ENCODE measurements at places on chromosomes 5 and 9.

DNA sequence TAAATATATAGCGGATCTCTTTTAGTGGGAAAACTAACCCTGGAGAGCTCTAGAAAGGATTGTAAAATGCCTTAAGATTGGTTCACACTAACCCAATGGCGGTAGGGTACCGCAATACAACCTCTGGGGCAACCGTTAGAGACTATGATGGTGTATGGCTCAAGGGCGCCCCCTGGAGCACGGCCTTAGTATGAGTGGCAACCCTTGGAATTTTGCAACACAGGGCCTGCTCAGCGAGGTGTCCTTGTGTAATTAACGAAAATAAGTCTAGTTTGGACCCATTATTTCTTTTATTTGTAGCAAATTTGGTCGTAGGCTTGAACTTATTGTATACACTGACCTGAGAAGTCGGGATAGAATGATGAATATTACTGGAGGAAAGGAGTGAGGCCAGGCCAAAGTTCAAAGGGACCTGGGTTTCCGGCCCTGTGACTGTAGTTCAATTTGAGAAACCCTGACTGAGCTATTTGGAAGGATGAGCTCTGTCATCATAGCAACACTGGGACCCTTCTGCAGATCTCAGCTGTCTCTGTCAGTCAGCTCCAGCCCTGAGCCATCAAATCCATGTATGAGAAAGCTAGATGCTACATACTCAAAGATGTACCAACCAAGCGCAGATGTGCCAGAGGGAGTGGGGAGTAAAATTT lies 54.8 kb downstream of the CAMK4 start:
- H3K4me3 ChIP-seq: no peak overlapping the region
- no peaks in the 10 kb centered on the region for H3K27me3 ChIP-seq
- no peaks in the 10 kb centered on the region for H3K36me3 ChIP-seq
- no peaks in the 10 kb centered on the region for H3K4me1 ChIP-seq
- H3K27ac ChIP-seq: no peak overlapping the region

DNA sequence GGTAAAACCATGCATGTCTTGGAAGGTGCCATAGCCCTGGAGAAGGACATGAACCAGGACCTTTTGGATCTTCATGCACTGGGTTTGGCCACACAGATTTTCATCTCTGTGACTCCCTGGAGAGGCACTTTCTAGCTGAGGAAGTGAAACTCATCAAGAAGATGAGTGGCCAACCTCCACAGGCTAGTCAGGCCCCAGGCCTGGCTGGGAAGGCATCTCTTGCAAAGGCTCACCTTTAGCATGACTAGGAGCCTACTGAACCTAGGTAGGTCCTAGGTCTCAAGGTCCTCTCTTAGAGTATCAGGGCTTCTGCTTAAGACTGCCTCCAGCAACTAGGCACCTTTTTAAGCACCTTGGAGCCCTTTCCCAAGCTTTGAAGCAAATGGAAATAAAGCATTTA lies 1448.7 kb upstream of the ACO1 start:
- H3K4me1 ChIP-seq: no peaks in the 10 kb centered on the region
- H3K27me3 ChIP-seq: no peaks in the 10 kb centered on the region
- no peak overlapping the region for H3K27ac ChIP-seq
- H3K36me3 ChIP-seq: no peaks in the 10 kb centered on the region
- DNase-seq: no peak
- H3K4me3 ChIP-seq: no peak overlapping the region

DNA sequence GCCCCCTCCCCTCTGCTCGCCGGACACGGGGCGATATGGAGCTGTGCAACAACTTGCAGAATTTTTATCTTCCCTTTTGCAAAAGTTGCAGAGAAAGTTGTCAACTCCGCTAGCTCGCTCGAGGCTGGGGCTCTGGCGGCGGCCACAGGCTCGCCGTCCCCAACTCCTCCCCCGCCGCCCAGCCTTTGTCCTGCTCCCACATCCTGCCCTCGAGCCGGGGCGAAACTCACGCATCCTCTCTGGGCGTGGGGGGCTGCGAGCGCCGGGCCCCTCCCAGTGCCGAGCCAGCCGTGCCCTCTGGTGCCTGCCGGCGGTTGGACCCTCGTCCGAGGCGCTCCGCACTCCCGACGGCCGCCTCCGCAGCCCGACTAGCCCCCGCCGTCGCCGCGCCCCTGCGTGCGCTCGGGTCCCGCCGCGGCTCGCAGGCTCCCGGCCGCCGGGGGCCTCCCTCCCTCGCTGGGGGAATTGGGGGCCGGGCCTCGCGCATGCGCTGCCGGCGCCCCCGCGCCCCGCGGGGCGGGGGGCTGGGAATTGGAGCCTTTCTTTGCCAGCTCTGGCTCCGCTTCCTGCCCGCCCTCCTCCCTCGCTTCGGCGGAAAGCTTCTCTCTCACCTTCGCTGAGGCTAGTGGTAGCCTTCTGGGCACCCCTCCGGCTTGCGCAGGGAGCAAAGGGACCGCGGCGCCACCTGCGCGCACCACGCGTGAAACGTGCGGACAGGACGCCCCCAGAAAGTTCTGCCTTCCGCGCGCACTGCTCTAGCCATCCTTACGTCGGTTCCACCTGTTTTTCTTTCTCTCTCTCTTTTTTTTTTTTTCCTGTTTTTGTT lies at the start of gene CCNJL:
TSS of gene CCNJL (minus strand) at position 431 of the 826 bp plus-strand sequence. CDS start 641 bp downstream, outside the sequence.
- H3K4me3 ChIP-seq: peak within 1 kb of the TSS; percentile 50
- no peaks in the 10 kb centered on the region for H3K27me3 ChIP-seq
- H3K4me1 ChIP-seq: no peaks in the 10 kb centered on the region
- peak within 1 kb of the TSS; percentile 60 for H3K27ac ChIP-seq
- H3K36me3 ChIP-seq: no peaks in the 10 kb centered on the region
- DNase-seq: peak; percentile 74

DNA sequence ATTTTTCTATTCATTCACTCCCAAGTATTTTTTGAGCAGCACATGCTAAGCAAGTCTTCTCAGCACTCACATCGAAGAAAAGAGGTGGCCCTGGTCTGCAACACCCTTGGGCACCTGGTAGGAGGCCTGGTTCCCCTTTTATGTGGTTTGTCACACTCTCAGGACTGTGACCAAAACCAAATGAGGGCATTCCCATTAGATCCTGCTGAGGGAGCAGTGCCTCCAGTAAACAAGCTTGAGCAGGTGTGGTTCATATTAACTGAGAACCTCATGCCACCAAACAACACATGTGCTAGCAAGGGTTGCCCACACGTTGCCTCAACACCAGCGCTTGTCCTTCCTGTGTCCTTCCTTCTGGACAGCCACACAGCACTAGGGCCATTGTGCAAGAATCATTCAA lies 26.9 kb upstream of the SYK start:
- H3K27me3 ChIP-seq: no peaks in the 10 kb centered on the region
- no peaks in the 10 kb centered on the region for H3K36me3 ChIP-seq
- H3K4me3 ChIP-seq: no peak overlapping the region
- no peaks in the 10 kb centered on the region for H3K4me1 ChIP-seq
- no peak for DNase-seq

GRCh38 chr9:81552581-81552991 lies 136.8 kb downstream of the TLE1 start:
- no peak overlapping the region for H3K4me3 ChIP-seq
- no peak for DNase-seq
- peaks cover 4% of the 10 kb centered on the region for H3K4me1 ChIP-seq
- H3K27me3 ChIP-seq: no peaks in the 10 kb centered on the region
- H3K36me3 ChIP-seq: no peaks in the 10 kb centered on the region

DNA sequence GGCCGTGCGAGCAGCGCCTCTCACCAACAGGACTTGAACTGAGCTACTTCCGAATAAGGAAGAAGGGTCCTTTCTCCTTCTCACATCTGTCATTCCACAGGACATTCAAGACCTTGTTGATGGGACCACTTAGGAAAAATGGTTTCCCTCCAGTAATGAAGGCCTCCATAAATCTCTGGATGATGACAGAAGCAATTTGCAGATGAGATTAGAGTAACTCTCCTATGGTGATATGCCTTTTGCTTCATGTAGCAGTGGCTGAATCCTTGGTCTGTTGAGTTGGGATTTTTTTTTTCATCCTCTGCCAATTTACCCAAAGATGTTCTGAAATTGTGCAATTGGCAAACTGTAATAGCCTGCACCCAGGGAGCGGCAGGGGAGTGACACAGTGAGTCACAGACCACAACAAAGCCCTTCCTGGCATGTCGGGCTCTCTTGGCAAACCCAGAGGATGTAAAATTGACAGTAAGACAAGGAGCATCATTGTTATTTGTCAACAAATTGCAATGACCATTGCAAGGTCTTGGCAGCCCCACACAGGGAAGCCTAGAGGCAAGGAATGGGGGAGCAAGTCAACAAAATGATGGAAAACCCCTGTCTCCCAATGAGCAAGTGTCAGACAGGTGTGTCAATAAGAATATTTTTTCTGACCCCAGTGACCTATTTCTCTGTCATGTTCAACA lies 275.9 kb downstream of the ACTL7B start:
- no peak for DNase-seq
- H3K27ac ChIP-seq: no peak overlapping the region
- no peaks in the 10 kb centered on the region for H3K27me3 ChIP-seq
- no peaks in the 10 kb centered on the region for H3K36me3 ChIP-seq

DNA sequence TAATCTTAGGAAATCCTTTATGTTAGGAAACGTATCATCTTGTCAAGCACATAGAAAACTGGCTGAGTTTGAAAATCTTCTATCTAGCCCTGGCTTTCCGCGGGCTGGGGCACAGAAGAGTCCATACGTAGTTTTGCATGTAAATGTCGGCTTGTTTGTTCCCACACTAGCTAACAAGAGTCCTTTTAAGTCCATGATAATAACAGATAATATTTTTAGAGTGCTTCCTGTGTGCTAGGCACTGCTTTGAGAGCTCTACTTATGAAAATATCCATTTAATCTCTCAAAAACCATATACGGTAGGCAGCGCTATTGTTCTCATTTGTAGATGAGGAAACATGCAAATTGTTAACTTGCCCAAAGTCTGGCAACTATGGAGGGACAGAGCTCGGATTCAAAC lies 40.5 kb downstream of the FYB1 start:
- H3K27me3 ChIP-seq: no peaks in the 10 kb centered on the region
- no peak for DNase-seq
- no peaks in the 10 kb centered on the region for H3K36me3 ChIP-seq
- H3K27ac ChIP-seq: no peak overlapping the region
- H3K4me1 ChIP-seq: no peaks in the 10 kb centered on the region

DNA sequence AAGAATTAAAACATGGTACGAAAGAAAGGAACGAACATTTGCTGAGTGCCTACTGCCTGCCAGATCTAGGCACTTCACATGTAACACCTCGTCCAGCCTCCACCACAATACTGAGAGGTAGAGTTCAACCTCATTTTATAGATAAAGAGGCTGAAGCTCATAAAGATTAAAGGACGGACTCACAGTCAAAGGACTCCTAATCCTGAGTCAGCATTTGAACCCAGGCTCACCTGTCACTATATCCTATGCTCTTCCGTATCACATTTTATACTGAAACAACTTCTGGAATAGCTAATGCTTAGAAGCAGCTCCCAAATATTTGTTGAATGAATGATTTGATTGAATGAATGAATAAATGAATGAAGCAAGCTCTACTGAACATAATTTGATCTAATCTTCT lies 22.5 kb downstream of the PDCD1LG2 start:
- H3K36me3 ChIP-seq: no peaks in the 10 kb centered on the region
- no peaks in the 10 kb centered on the region for H3K4me1 ChIP-seq
- H3K27ac ChIP-seq: no peak overlapping the region
- H3K4me3 ChIP-seq: no peak overlapping the region

DNA sequence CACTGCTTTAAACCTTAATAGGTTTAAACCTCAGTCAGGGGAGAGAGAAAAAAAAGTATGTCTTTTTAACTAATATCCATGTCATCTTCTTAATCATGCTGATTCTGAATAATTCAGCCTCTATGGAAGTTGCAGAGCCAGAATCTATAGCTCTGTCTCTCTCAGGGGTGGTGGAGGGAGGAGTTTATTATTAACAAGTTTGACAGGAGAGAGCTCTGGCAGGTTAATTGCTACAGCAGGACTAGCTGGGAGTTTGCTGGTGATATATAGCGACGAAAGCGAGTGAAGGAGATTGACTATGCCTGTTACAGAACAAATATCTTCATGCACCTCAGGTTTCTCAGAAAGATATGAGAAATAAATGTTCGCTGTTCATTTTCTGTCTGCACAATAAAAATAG lies 586.4 kb downstream of the TLE4 start:
- H3K27ac ChIP-seq: no peak overlapping the region
- no peaks in the 10 kb centered on the region for H3K27me3 ChIP-seq
- no peak for DNase-seq

GRCh38 chr9:108078375-108078774 lies 588.8 kb upstream of the KLF4 start:
- H3K36me3 ChIP-seq: no peaks in the 10 kb centered on the region
- DNase-seq: no peak
- no peak overlapping the region for H3K4me3 ChIP-seq
- no peaks in the 10 kb centered on the region for H3K27me3 ChIP-seq
- H3K4me1 ChIP-seq: no peaks in the 10 kb centered on the region

DNA sequence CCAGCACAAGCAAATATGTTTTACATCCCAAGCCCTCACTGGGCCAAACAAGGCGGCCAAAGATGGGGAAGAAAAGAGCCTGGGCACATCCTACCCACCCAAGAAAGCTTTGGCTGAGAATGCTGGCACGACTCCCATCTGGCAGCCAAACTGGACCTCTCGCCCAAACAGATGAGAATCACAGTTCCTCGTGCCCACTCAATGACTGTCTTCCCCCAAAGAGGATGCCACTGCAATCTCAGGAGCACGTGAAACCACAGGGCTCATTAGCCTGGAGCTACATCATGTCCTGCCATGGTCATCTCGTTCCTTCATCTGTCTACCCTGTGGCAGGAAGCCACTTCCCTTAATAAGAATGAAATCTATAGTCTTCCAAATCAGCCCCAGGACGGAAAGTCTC lies 536.8 kb downstream of the BNC2 start:
- no peak for DNase-seq
- no peak overlapping the region for H3K27ac ChIP-seq
- H3K4me1 ChIP-seq: peaks cover 27% of the 10 kb centered on the region
- no peaks in the 10 kb centered on the region for H3K27me3 ChIP-seq
- H3K36me3 ChIP-seq: no peaks in the 10 kb centered on the region

DNA sequence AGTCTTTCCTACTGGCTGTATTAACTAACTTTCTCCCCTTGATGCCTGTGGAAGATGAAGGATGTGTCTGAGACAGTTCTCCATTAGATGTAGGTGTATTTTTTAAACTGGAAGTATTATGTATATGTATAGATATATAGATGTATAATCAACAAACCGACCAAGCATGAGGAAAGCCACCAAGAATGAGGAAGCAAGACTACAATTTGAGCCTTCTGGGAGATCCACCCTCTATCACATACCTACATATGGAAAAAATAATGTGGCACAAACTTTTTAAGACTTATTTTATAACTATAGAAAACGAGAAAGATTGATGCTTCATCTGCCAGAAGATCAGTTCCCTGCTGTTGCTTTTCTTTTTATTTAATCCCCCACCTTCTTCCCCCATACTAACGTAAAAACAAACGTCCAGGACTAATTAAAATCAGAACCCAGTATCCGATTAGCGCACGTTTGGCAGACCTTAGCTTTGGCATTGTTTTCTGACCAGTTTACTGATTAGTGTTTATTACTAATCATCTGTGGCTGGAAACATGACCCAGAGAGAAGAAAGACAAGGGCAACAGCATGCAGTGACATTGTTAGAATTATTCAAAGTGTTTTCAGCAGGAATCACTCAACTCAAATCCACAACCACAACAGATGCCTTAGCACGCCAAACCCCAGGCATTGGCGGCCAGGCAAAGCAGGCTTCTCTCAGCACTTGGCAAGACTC lies 490.2 kb downstream of the EBF1 start:
- H3K4me1 ChIP-seq: no peaks in the 10 kb centered on the region
- DNase-seq: no peak
- H3K27ac ChIP-seq: no peak overlapping the region
- H3K36me3 ChIP-seq: no peaks in the 10 kb centered on the region
- H3K27me3 ChIP-seq: no peaks in the 10 kb centered on the region

Measured in ovary (tissue), 10 donors.